NCI-H1105 treated with DMSO at 0.1 percent for 48 hours (cell line): ENCODE measurements at places on chromosomes 11 and 22.

- DNase-seq, result peak; percentile 92
Measured at GRCh38 chr22:29744902-29745301, 21.9 kb downstream of the ZMAT5 start.

GRCh38 chr11:118042796-118043195 is 34.1 kb upstream of the TMPRSS4 start:
- no peak for DNase-seq

- no peak for DNase-seq
Measured at GRCh38 chr22:48794906-48795305, 1032.8 kb downstream of the BRD1 start.

DNA sequence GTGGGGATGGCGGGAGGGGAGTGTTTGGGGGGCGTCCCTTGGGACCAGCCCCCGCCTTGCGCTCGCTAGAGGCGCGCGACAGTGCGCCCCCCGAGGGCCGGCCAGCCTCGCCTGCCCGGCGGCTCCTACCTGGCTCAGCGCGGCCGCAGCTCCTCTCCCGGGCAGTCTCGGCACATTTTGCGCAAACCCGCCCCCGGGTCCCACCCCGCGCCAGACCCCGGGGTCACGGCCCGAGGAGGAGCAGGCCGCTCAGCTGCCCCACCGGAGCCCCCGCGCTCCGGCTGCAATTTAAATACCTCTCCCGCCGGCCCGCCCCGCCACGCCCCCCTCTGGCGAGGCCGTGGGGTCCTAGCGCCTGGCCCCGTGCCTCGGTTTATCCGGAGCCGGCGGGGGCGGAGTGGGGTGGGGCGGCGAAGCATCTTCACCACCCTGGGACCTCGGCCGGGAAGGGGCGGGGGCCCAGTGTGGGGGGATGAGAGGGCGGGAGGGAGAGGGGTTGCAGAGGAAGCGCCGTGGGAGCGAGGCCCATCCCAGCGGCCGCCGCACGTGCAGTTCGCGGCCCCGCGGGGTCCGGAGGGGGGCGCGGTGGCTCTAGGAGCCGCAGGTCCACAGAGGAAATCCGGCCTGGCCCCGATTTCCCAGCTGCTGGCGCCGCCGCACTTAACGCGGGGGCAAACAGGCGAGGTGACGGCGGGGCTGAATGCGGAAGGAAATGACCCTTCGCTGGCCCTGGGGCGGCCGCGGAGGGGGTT is at the start of gene LRRC32:
TSS of gene LRRC32 (minus strand) at position 263 of the 752 bp plus-strand sequence. CDS start 4,793 bp downstream, outside the sequence.
- DNase-seq, result no peak

DNA sequence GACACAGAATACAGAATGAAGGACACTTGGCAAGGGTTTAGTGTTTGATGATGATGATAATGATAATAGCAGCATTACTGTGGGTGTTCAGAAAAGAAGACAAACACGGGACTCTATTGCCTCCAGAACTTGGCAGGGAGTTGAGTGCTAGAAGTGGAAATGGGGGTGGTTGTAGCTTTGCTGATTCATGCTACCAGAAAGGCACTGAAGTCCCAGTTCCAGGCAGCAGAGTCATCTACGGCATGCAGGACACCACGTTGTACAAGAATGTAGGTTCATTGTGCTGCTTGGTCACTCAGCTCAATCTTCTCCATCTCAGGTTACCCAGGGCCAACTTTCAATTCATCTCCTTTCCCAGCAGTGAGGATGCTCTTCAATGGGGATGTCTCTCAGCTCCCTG is 115.7 kb downstream of the NTM start:
- no peak for DNase-seq

GRCh38 chr11:93028960-93029522 is 59.6 kb downstream of the MTNR1B start:
- no peak for DNase-seq
